Dorsolateral prefrontal cortex (tissue), 122 donors: ENCODE measurements at places on chromosomes 7 and 10. TPM values are rescaled to one million over a fixed set of nuclear protein-coding genes. Genes with fewer than 3 reads are reported as not detected.

DNA sequence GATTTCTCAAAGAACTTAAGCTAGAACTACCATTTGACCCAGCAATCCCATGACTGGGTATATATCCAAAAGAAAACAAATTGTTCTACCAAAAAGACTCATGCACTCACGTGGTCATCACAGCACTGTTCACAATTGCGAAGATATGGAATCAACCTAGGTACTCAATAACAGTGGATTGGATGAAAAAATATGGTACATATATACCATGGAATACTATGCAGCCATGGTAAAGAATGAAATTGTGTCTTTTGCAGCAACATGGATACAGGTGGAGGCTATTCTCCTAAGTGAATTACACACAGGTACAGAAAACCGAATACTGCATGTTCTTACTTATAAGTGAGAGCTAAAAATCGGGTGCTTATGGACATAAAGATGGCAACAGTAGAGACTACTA is 61.8 kb downstream of the PIK3CG start:
- DNase-seq = no peak

- DNase-seq = no peak
Observed at GRCh38 chr7:47471831-47472230, 110.1 kb downstream of the TNS3 start.

DNA sequence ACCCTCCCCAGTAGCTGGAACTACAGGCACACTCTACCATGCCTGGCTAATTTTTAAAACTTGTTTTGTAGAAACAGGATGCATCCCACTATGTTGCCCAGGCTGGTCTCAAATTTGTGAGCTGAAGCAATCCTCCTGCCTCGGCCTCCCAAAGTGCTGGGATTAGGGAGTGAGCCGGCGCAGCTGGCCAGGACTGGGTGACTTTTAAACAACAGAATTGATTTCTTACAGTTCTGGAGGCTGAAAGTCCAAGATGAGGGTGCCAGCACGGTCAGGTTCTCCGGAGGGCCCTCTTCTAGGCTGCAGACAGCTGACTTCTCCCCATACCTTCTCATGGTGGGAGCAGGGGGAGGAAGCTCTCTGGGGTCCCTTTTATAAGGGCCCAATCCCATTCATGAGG is 75.2 kb upstream of the CHST15 start:
- DNase-seq = no peak

- DNase-seq = no peak
Observed at GRCh38 chr7:16123117-16123770, 298.1 kb downstream of the CRPPA start.

The TMEM176B gene
- 27.7 TPM for total RNA-seq

The SPDYE5 gene
- not detected for total RNA-seq

The FAM221A gene
- total RNA-seq = 17.7 TPM
